ENCODE measurements at places on chromosomes 16 and 17.

GRCh38 chr16:2782583-2783351 is 4.6 kb downstream of the PRSS33 start:
- no peak for DNase-seq

DNA sequence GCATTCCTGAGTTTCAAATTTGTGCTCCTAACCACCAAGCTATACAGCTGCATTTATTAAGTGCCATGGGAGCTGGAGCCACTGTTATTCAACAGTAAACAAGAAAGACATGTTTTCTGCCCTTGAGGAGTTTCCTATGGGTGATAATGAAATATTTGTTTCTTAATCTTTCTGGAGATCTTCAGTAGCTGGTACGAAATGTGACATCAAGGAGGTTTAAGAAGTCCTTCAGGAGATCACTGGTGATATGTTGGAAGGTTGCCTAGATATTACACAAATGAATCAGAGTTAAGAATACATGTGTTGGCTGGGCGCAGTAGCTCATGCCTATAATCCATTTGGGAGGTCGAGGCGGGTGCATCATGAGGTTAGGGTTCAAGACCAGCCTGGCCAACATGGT is 14.9 kb downstream of the RHOT1 start:
- DNase-seq, result no peak

- DNase-seq, result no peak
Observed at GRCh38 chr16:2818272-2818876, 1.3 kb downstream of the PRSS21 start.

DNA sequence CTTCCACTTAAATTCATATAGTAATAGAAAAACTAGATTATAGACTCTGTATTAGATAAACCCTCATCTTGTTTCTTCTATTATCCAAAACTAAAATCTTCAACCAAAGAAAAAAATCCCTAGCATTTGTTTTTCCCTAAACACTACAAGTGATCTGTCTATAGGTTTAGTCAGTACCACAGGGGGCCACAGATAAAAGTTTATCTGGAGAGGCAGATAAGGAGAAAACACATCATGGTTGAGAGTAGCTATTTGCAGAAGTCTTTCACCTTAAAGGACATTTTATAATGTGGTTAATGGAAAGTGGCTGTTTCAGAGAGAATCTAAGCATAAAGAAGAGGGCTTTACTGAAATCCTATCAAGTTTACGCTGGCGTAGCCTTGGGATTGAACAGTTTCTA is 160.1 kb downstream of the CDK5R1 start:
- no peak for DNase-seq

DNA sequence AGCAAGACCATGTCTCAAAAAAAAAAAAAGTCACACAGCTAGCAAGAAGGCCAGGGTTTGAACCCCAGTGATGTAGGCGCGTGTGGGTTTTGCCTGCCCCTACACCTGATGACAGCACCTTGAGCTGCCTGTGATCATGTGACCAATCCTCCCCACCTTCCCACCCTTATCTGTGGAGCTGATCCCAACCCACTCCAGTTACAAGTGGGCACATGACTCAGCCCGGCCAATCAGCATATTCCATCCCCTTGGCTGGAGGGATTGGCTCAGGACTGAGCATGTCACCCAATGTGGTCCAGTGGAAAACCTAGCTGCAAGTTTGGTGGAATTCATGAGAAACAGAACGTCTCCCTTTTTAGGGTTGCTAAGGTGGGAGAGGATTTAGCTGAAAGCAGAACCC is 6.6 kb downstream of the TMEM114 start:
- no peak for DNase-seq

- DNase-seq, result no peak
Observed at GRCh38 chr17:6867849-6868248, 36.3 kb upstream of the TEKT1 start.

DNA sequence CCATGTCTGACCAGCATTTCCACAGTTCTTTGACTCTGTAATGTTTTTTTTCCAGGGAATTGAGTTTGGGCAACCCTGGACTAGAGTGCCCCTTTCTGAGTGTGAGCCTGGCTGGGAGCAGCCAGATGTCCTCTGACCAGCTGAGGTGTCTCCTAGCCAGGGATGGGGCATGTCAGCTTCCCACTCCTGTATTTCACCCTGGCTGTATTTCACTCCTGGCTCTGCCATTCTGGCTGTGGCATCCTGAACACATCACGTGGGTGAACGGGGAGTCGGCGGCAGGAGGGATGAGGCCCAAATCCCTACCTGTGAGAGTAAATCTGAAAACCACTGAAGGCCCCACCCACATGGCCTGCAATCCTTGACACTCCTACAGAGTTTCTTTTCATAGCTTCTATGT is 31.3 kb downstream of the KDM8 start:
- no peak for DNase-seq

- DNase-seq, result peak; percentile 63
Observed at GRCh38 chr16:27366687-27367460, 35.1 kb upstream of the IL21R start.

DNA sequence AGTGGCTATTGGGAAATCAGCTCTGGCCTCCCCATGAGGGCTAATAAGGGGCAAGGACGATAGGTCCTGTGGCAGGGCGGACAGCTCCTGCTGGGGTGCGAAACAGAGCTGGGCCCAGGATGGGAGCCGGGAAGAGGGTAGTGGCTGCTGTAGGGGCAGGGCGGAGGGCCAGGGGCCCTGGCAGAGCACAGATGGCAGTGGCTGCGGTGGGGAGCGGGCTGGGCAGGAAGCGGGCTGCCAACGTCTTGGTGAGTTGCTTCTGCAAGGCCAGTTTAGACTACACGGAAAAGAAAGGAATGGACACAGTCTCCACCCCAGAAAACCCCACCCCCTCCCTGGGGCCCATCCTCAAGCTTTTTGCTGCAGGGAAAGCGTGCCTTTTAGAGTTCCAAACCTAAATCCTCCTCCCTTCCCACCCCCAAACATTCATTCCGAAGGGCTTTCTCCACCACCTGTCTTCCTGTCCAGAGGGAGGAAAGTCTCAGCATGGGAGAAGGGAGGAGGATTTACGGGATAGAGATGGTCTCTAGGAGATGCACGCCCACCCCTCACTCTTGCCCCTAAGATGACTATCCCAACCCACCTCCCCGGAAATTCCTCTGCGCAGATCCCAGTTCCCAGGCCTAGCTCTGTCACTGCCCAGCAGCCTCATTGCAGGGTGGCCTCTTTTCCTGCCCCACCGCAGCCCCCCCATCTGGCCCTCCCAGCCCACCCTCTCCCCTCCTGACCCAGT is 7.1 kb downstream of the NKIRAS2 start:
- DNase-seq, result no peak

DNA sequence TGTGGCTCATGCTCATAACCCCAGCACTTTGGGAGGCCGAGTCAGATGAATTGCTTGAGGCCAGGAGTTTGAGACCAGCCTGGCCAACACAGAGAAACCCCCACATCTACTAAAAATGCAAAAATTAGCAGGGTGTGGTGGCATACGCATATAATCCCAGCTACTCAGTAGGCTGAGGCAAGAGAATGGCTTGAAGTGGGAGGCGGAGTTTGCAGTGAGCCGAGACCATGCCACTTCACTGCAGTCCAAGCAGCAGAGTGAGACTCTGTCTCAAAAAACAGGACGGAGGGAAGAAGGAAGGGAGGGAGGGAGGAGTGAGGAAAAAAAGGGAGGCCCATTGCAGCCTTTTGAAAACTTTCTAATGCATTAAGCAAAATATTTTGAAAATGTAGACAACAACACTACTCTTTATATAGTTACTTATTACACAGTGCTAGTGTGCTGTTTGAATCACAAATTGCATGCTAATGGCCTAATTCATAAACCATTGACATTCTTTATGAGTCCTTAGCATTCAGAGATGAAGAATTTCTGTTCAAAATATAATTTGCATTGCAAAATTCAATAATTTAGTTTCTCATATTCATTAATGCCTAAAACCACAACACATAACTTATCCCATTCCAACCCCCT is 59.4 kb downstream of the TMEM114 start:
- no peak for DNase-seq

DNA sequence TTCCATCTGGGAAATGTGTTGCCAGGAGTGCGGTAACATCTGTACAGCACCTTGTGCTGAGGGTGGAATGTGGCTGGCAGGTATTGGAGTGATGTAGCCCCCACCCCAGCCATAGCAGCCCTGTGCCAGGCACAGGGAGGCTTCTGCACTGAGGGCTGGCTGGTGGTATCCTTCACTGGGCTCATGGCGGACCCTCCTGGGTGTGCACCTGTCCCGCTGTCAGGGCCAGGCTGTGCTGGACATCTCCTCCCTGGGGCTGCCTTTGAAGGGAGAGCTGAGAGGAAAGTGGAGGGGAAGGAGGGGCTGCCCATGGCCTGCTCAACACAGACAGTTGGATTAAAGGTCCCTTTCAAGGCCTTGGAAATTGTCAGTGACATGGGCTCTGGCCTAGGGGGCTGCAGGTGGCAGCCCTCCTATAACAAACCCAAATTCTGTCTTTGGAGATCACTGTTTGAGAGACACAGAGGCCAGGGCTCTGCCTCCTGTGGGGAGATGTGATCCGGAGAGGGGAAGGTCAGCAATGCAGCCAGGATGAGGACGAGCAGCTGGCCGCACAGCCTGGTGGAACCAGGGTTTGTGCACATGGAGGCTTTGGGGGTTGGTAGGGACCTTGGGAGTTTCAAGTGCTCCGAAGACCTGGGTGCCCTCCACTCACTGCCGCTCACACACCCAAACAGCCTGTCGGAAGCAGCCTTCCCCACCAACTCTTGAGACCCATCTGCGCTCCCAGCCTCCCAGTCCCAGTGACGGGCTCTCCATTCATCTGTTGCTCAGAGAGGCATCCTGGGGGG is 22.8 kb downstream of the NKD1 start:
- no peak for DNase-seq

GRCh38 chr17:82272495-82273326 is 789 bp downstream of the CSNK1D start:
- peak; percentile 32 for DNase-seq

DNA sequence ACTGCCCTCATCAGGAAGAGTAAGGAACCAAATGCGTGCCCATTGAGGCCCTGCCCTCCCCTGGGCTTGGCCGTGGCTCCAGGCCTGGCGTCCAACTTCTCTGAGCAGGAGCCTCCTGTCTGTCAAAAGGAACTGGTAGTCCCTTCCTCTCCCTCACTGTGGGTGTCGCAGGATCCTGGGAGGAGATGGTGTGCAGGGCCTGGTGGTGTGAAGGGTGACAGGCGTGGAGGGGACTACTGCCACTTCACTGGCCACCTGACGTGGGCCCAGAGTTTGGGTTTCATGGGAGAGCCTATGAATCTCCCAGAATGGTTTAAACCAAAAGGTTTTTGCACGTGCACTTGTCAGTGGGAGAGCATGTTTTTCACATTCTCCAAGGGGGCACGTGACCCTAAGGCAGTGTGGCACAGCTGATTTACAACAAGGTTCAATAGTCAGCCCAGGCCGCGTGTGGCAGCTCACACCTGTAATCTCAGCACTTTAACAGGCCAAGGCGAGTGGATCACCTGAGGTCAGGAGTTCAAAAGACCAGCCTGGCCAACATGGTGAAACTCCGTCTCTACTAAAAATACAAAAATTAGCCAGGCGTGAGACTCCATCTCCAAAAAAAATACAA is 12.5 kb downstream of the ARL2BP start:
- no peak for DNase-seq

- DNase-seq, result no peak
Observed at GRCh38 chr16:50884066-50884860, 142.4 kb downstream of the CYLD start.

GRCh38 chr17:28807925-28808634 is 34.5 kb downstream of the FAM222B start:
- no peak for DNase-seq

DNA sequence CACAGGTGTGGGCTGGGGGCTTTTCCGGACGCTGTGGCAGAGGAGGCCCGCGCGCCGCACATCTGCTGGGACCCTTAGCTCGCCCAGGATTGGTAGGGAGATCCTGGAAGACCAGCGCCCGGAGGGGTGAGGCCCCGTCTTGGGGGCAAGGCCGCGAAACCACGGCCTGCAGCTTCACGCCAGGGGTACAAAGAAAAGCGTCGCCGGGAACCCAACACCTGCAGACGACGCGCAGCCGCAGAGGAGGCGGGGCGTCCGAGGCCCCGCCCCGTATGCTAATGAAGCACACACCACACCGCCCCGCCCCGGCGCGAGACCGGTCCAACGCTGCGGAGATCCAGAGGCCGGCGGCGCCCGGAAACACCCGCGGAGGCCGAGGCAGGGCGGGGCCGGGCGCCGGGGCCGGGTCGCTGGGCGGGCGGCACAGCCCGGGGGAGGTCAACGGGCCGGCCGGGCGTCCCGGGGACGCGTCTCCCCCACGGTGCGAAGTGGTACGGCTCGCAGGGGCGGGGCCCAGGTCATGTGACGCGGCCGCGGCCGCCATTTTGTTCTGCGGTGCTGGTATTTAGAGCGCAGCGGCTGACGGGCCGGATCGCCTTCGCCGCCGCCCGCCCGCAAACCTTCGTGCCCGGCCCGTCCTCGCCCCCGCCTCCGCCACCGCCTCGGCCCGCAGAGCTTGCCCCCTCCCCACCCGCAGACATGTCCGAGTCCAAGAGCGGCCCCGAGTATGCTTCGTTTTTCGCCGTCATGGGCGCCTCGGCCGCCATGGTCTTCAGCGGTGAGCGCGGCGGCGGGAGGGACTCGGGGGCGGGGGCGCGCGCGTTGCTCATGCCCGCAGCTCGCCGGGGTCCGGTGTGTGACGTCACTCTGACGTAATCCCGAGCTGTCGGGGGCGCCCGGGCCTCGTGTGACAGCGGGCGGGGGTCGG is at the start of gene ATP6V0C:
Gene ATP6V0C (plus strand): TSS at position 548 of the 928 bp plus-strand sequence. CDS start 152 bp downstream, at position 700.
- peak; percentile 91 for DNase-seq
